ENCODE measurements at places on chromosomes 5 and 9. TPM values are rescaled to one million over a fixed set of nuclear protein-coding genes. Genes with fewer than 3 reads are reported as not detected.

The ADAMTSL2 gene
- 14.0 TPM for total RNA-seq

- no peak for DNase-seq
Observed at GRCh38 chr5:32734827-32735378, 23.8 kb downstream of the NPR3 start.

The EPB41L4A gene
- total RNA-seq = 61.9 TPM

GRCh38 chr9:7273575-7273974 lies 515.8 kb downstream of the KDM4C start:
- DNase-seq = no peak

- DNase-seq = no peak
Observed at GRCh38 chr9:132731230-132731629, 61.0 kb downstream of the GTF3C4 start.

DNA sequence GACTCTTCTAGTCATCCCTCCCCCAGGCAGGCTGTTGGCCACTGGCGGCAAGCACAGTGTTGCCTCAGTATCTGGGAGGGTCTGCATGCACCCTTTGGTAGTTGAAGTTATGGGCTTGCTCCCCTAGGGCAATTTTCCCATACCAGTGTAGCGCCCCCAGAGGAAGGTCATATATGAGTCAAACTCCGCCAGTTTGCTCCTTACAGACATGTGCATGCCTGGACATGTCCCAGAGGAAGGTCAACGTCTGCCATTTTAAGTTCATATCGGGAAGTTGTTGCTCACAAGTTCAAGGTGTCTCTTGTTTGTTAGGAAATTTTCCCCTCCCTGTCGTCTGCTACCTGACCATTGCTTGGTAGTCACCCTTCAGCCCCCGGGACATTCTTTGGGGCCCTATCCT lies 51.3 kb upstream of the MROH2B start:
- no peak for DNase-seq

DNA sequence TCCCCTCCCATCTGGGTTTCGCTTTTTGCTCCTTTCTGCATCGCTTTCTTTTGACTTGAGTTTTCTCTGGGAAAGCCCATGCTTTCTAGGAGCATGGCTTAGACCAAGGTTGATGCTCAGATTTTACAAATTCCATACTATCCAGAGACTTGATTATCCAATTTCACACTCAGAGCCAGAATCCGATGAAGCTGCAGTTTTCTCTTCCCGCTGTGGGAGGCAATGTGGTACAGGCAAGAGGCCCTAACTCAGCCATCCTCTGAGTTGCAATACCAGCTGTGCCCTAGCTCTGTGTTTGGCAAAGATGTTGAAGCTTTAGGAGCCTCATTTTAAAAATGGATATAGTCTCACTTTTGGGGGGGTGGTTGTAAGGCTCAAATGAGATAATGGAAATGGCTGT lies 85.1 kb downstream of the BRINP1 start:
- DNase-seq = no peak

DNA sequence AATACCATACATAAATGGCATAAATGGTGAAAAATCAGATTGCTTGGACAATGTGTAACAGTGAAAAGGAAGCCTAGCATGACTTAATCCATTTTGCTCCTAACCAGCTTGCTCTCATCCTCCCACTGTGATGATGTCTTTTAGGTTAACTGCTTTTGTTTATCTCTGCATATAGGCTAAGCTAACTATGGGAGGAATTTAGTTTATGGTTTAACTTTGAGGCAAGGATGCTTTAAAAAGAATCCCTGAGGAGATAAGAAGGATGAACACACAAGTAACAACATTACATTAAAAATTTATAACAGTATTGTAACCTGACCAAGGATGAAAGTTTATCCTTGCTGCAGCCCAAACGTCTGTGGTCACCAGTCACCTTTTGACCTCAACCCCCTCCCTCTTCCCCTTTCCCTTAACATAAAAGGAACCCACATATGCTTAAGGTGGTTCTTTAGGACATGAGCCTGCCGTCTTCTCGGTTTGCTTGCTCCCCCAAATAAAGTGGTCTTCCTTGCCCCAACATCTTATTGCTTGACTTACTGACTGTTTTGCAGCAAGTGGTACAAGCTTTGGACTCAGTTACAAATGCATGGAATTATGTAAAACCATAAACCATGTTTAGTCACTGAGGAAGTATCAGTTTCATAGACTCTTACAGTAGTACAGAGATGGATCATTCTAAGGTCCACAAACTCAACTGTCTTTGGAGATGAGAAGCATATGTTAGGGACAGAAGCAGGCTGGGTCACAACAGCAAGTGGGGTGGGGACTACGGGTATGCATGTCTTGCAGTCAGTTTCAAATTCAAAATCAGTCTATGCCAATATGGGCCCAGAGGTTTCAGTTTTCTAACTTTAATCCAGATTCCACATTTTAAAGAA lies 31.3 kb downstream of the AGXT2 start:
- DNase-seq = no peak

DNA sequence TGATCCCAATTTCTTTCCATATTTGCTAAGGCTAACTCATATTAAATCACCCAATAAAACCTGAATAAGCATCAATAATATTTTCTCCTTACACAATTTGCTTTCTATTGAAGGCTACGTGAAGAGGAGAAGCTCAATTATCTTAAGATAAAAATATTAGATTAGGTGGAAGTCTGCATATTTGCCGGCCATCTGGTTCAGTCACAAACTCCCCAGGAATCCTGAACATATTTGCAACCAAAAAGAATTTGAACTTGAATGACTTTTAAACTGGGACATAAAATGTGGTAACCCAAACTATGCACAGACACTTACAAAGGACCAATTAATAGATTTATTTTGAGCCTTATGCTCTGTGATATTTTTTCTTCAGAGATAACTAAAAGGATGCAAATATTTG lies 92.3 kb downstream of the HAPLN1 start:
- DNase-seq = no peak
